Adrenal gland (tissue), 19 donors: ENCODE measurements at places on chromosomes 6 and 20. TPM values are rescaled to one million over a fixed set of nuclear protein-coding genes. Genes with fewer than 3 reads are reported as not detected.

Gene COL11A2
- polyA plus RNA-seq: 0.05 TPM

Gene FBXO5
- polyA plus RNA-seq: 5.3 TPM

Gene FAM83C
- not detected for polyA plus RNA-seq

DNA sequence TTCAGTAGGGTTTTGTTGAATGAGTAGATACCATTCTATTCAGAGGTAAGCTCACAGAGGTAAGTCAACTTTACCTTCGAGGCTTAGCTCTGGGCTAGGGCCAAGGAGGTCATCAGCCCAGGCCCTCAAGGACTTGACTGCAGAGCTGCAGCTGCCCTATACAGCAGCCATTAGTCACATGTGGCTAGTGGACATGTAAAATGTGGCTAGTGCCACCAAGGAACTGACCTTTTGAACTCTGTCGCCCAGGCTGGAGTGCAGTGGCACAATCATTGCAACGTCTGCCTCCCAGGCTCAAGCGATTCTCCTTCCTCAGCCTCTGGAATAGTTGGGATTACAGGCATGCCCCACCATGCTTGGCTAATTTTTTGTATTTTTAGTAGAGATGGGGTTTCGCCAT is 47.9 kb upstream of the EPB41L1 start:
- no peak overlapping the region for H3K4me3 ChIP-seq
- peaks cover 12% of the 10 kb centered on the region for H3K4me1 ChIP-seq
- H3K27me3 ChIP-seq: no peaks in the 10 kb centered on the region
- no peak for DNase-seq

- DNase-seq: no peak
- H3K4me3 ChIP-seq: no peak overlapping the region
- H3K4me1 ChIP-seq: no peaks in the 10 kb centered on the region
- no peak overlapping the region for H3K27ac ChIP-seq
Observed at GRCh38 chr6:103107985-103108384, 1714.5 kb downstream of the GRIK2 start.

DNA sequence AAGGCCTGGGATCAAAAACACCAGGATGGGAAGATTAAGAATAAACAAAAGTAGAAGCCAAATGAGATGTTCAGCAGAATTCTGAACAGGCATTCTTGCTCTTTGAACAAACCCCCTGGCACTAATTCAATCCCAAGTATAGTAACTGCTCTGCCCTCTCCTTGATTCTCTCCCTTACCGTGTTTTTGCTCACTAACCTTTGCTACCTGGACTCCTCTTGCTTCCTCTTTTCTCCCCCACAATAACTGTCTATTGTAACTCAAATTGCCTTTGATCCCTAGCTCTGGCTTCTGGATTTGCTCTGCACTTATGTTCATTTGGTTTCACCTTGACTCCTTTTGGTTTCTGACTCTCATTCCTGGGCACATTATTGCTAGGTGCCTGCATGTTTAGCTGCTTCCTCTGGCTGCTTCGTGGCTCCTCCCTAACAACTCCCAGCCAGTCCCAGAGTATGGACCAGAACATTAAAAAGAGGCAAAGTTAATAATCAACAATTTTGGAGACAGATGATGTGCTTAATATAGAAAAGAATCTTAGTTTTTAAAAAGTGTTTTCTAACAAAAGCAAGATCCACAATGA is 65.4 kb upstream of the PHIP start:
- DNase-seq: no peak
- no peak overlapping the region for H3K4me3 ChIP-seq
- no peaks in the 10 kb centered on the region for H3K4me1 ChIP-seq
- no peaks in the 10 kb centered on the region for H3K36me3 ChIP-seq
- no peaks in the 10 kb centered on the region for H3K27me3 ChIP-seq

DNA sequence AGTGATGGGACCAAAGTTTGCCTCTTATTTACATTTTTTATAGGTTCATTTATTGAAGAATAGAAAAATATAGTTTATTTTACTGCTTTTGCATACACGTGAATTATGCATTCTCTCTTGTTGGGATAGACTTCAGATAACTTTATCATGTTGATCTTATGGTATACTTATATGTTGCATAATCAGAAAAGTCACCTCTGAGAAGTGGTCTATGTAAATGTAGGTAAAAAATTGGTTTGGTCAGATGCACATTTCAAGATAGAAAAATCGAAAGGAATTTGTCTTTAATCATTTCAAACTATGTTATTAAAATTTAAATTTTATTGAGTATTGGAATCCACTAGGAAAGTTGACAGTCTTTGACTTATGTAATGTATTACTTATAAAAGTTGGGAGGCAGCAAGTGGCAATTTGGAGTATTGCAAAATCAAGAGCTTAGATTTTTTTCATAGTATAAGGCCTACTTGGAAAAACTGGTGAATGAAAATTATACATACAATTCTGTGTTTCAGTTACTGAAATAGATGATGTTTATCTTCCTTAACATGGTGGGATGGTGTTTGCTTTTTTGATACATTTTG is 2.4 kb downstream of the PHF3 start:
- no peaks in the 10 kb centered on the region for H3K27me3 ChIP-seq
- no peak overlapping the region for H3K4me3 ChIP-seq
- no peak overlapping the region for H3K27ac ChIP-seq
- DNase-seq: no peak
- H3K4me1 ChIP-seq: peaks cover 13% of the 10 kb centered on the region

DNA sequence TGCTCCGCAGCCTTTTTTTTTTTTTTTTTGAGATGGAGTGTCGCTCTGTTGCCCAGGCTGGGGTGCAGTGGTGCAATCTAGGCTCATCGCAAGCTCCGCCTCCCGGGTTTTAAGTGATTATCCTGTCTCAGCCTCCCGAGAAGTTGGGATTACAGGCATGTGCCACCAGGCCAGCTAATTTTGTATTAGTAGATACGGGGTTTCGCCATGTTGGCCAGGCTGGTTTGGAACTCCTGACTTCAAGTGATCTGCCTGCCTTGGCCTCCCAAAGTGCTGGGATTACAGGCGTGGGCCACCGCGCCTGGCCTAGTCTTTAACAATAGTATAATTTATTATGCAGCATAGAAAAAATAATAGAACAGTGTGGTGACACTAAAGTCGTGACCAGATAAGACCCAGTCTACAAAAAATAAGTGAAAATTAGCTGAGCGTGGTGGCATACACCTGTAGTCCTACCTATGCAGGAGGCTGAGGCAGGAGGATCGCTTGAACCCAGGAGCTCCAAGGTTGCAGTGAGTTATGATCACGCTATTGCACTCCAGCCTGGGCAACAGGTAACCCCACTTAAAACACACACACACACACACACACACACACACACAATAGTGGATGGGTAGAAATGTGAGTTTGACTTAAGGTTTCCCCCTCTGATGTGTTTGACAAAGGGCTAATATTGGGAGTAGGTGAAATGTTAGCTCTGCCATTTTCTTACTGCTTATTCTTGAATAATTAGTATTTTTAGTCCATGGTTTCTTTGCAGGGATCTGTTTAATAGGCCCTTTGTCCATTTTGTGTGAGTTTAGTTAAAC is 6.5 kb downstream of the PIM1 start:
- H3K36me3 ChIP-seq: peaks cover 35% of the 10 kb centered on the region
- H3K27me3 ChIP-seq: no peaks in the 10 kb centered on the region
- no peak overlapping the region for H3K4me3 ChIP-seq

- DNase-seq: no peak
- no peaks in the 10 kb centered on the region for H3K36me3 ChIP-seq
- H3K4me1 ChIP-seq: no peaks in the 10 kb centered on the region
- no peak overlapping the region for H3K4me3 ChIP-seq
Observed at GRCh38 chr6:117459204-117459944, 23.1 kb upstream of the DCBLD1 start.

GRCh38 chr20:25487306-25487705 is 79.8 kb downstream of the GINS1 start:
- H3K27me3 ChIP-seq: no peaks in the 10 kb centered on the region
- no peak for DNase-seq
- H3K27ac ChIP-seq: no peak overlapping the region
- H3K4me1 ChIP-seq: no peaks in the 10 kb centered on the region
- H3K36me3 ChIP-seq: no peaks in the 10 kb centered on the region

- H3K36me3 ChIP-seq: peaks cover 44% of the 10 kb centered on the region
- H3K27ac ChIP-seq: peak overlapping the region; percentile 96
- H3K27me3 ChIP-seq: no peaks in the 10 kb centered on the region
- peak overlapping the region; percentile 92 for H3K4me3 ChIP-seq
- peaks cover 23% of the 10 kb centered on the region for H3K4me1 ChIP-seq
- no peak for DNase-seq
Observed at GRCh38 chr6:32852018-32852843, 1.3 kb downstream of the TAP1 start.

DNA sequence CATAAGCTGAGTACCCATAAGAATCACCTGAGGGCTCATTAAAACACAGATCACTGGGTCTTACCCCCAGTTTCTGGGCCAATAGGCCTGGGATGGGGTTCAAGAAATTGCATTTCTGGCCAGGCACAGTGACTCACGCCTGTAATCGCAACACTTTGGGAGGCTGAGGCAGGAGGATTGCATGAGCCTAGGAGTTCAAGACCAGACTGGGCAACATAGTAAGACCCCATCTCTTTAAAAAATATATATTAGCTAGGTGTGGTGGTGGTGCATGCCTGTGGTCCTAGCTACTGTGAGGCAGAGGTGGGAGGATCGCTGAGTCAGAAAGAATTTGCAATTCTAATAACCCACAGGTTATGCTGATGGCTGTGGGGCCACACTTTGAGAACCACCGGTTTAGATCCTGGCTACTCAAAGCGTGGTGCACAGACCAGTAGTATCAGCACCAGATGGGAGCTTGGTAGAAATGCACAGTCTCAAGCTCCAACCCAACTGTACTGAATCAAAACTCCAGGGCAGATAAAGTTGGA is 2.0 kb downstream of the CCM2L start:
- no peaks in the 10 kb centered on the region for H3K4me1 ChIP-seq
- H3K27ac ChIP-seq: no peak overlapping the region
- H3K4me3 ChIP-seq: no peak overlapping the region
- H3K36me3 ChIP-seq: no peaks in the 10 kb centered on the region

DNA sequence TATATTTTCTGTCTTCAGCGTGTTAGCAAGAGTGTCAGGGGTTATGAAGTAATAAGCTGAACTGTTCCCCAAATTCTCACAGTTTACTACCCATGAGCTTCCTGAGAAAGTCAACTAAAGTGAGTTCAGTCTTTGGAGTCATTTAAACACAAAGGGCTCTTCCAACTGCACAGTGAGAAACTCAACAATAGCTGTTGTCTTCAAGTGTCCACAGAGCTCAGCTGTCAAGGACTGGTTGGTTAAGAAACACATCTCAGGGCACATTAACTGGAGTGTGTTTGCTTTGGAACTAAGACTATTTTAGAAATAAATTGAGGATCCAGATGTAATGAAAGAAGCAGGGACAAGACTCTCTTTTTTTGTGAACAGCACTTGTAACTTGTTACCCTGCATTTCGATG is 241.4 kb upstream of the SOX4 start:
- H3K36me3 ChIP-seq: no peaks in the 10 kb centered on the region
- no peak overlapping the region for H3K27ac ChIP-seq
- H3K4me1 ChIP-seq: no peaks in the 10 kb centered on the region
- H3K4me3 ChIP-seq: no peak overlapping the region

DNA sequence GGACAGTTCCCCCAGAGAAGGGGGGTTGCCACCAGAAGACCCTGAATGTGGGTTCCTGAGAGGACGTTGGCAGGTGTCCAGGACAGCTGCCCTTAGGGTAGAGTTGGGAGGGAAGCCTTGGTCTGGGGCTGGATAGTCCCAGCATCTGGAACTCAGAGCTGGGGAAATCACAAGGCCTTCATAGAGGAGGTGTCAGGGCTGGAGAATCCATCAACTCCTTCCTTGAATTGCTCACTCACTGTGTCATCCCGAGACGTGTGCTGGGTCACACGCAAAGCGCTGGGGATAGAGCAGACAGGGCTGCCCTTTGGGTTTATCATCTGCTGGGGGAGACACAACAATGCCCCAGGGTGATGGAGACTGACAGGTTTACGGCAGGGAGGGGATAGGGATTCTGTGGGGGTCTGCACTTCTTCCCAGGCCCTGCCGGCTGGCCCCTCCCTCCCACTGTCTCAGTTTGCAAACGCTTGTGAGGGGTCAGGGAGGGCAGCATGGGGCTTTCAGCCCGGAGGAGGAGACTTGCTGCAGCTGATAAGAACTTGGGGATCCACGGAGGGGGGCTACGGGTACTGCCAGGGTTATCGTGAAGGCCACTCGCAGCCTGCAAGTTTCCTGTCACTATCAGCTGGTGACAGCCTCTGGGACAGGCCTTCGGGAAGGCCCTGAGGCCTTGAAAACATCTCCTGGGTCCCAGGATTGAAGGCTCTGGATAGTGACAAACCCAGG is 18.6 kb downstream of the RBM38 start:
- H3K27ac ChIP-seq: no peak overlapping the region
- H3K27me3 ChIP-seq: no peaks in the 10 kb centered on the region
- H3K36me3 ChIP-seq: no peaks in the 10 kb centered on the region

GRCh38 chr6:74597266-74597665 is 608.6 kb downstream of the COL12A1 start:
- no peaks in the 10 kb centered on the region for H3K36me3 ChIP-seq
- no peak overlapping the region for H3K4me3 ChIP-seq
- H3K27ac ChIP-seq: no peak overlapping the region
- no peak for DNase-seq

DNA sequence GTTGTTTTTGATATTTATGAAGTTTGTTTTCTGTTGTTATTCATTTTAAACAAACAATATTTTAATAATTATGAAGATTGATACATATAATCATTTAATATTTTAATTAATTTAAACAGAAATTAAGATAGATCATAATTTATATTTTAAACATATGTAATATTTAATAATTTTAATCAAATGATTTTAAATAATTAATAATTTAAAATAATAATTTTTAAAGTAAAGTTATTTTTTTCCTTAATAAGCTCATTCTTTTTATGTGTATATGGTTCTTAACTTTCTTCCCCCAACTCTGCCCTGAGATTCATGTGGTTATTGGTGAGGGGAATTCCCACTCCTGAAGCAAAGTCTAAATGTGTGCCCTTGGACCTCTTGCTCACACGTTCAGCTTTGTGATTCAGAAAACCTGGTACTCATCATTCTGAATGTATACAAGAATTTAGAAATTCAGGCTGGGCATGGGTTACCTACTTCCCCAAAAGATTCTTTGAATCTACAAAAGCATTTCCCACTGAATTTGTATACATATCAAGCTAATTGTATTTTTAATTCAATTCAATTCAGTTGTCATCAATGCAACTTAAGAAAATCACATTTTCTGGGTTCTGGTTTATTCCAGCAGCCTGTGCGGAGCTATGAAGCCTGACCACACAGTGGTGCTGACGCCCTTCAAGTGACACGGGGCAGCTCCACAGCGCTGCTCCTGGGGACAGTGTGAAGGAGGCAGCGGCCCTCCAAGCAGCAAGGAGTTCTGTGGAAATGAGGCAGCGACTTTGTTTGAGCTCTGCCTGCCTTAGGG is 168.9 kb upstream of the UST start:
- H3K27me3 ChIP-seq: no peaks in the 10 kb centered on the region
- H3K4me1 ChIP-seq: no peaks in the 10 kb centered on the region
- no peak overlapping the region for H3K4me3 ChIP-seq
- DNase-seq: peak; percentile 86
- no peaks in the 10 kb centered on the region for H3K36me3 ChIP-seq

GRCh38 chr6:71349395-71349794 is 60.8 kb downstream of the OGFRL1 start:
- no peaks in the 10 kb centered on the region for H3K36me3 ChIP-seq
- H3K4me3 ChIP-seq: no peak overlapping the region
- H3K4me1 ChIP-seq: no peaks in the 10 kb centered on the region
- DNase-seq: no peak
- H3K27me3 ChIP-seq: no peaks in the 10 kb centered on the region
